ENCODE measurements at places on chromosomes 2 and 18. TPM values are rescaled to one million over a fixed set of nuclear protein-coding genes. Genes with fewer than 3 reads are reported as not detected.

FTCDNL1 gene
- 2.2 TPM for total RNA-seq

FBXO48 gene
- total RNA-seq, result 4.5 TPM

GRCh38 chr2:66699416-66699792 lies 264.5 kb downstream of the MEIS1 start:
- no peak overlapping the region for H3K27ac ChIP-seq
- H3K36me3 ChIP-seq, result no peaks in the 10 kb centered on the region

GRCh38 chr18:44731530-44732237 lies 51.0 kb downstream of the SETBP1 start:
- no peak overlapping the region for H3K4me3 ChIP-seq
- H3K36me3 ChIP-seq, result no peaks in the 10 kb centered on the region
- peaks cover 2% of the 10 kb centered on the region for H3K4me1 ChIP-seq
- DNase-seq, result no peak
- H3K27ac ChIP-seq, result no peak overlapping the region

DNA sequence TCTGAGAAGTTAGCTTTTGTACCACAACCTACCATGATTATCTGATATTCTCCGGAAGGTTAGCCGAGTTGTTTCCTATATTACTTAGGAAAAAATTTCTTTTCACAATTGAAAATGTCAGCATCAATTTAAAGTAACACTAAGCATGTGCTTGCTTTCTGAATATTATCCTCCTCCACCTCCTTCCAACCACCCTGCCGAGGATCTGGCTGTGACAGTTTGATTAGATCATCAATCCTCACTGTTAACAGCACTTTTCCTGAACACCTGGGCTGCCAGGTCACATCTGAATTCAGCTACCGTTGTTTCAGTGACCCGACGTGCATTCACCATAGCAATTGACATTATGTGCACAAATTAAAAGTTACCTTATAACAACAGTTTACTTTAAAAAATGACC lies 207.0 kb downstream of the ZNF407 start:
- peaks cover 3% of the 10 kb centered on the region for H3K36me3 ChIP-seq
- no peak overlapping the region for H3K4me3 ChIP-seq
- no peak overlapping the region for H3K27ac ChIP-seq
- no peaks in the 10 kb centered on the region for H3K27me3 ChIP-seq

- peaks cover 4% of the 10 kb centered on the region for H3K4me1 ChIP-seq
- peaks cover 2% of the 10 kb centered on the region for H3K36me3 ChIP-seq
- H3K27me3 ChIP-seq, result no peaks in the 10 kb centered on the region
Measured at GRCh38 chr2:119290859-119291587, 67.4 kb downstream of the STEAP3 start.

GRCh38 chr2:210422366-210422765 lies 54.2 kb downstream of the LANCL1 start:
- no peak for DNase-seq
- H3K4me1 ChIP-seq, result no peaks in the 10 kb centered on the region
- no peaks in the 10 kb centered on the region for H3K36me3 ChIP-seq
- H3K27ac ChIP-seq, result no peak overlapping the region
- H3K4me3 ChIP-seq, result no peak overlapping the region
- H3K27me3 ChIP-seq, result no peaks in the 10 kb centered on the region

ECEL1 gene
- not detected for total RNA-seq
